ENCODE measurements at places on chromosomes 6 and 20.

GRCh38 chr6:124560873-124561567 lies 401.2 kb upstream of the RNF217 start:
- no peak for DNase-seq

DNA sequence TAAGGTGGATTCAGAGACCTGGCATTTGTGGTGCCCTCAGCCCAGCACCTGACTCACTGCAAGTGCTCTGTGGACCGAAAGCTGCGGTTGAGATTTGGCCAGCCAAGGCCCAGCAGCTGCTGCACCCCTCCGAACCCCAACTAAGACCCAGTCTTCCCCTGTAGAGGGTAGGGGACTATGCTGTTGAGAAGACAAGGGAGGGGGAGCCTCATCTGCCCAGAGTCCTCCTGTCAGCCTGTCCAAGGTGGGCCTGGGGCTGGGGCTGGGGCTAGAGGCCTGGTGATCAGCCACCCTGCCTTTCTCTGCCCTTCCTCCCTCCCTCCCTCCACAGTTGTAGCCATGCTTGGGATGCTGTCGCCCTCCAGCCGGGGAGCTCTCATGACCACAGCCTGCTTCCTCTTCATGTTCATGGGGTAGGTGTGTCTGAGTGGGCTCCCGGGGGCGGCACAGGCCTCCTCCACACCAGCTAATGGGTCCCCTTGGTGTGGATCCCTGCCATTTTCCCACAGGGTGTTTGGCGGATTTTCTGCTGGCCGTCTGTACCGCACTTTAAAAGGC lies 40.9 kb downstream of the TM9SF4 start:
- DNase-seq: no peak

DNA sequence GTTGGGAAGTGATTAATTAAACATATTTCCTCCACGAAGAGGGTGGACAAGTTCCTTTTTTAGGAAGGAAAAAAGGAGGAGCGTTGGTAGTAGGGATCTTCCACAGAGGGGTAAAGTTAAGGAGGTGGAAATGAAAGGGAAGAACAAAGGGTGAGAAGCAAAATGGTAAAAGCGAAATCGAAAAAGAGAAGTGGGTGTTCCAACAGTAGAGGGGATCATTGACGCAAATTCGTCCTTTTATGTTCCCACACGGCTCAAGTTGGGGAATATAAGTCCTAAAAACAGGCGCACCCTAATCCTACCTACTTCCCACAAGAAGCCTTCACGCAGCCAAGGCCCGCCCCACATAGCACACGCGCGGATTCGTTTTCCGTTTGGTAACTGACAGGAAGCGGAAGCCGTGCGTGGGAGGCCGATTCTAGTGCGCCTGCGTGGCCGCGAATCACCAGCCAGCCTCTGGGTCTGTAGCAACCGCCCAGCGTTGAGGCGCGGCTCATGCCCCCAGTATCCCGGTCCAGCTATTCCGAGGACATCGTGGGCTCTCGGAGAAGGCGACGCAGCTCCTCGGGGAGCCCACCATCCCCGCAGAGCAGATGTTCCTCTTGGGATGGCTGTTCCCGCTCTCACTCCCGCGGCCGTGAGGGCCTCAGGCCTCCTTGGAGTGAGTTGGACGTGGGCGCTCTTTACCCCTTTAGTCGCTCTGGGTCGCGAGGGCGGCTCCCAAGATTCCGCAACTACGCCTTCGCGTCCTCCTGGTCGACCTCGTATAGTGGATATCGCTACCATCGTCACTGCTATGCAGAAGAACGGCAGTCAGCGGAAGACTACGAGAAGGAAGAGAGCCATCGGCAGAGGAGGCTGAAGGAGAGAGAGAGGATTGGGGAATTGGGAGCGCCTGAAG lies at the start of gene NKAPL:
TSS of gene NKAPL (plus strand) at position 421 of the 901 bp plus-strand sequence. CDS start at position 496, 75 bp downstream.
- no peak for DNase-seq

GRCh38 chr6:89817481-89817880 lies 2.1 kb downstream of the MDN1 start:
- DNase-seq: no peak

GRCh38 chr6:444653-445275 lies 53.2 kb downstream of the IRF4 start:
- DNase-seq: no peak

DNA sequence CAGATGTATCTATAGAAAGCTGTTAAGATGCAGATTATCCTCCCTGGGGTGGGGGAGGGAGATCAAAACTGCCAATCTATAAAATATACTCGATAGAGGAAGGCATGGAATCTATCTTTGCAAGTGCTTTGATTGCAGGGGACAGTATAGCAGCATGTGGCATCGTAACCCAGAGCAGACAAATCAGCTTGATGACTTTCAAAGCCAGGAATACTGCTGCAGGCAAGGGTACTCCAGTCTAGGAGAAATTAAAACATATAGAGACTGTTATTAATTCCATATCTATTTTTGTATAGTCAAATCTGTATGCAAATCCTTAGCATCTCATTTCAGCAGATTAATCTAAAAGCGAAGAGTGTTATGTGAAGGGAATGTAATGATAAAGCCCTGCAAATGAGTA lies 159.4 kb downstream of the MMS22L start:
- DNase-seq: no peak

DNA sequence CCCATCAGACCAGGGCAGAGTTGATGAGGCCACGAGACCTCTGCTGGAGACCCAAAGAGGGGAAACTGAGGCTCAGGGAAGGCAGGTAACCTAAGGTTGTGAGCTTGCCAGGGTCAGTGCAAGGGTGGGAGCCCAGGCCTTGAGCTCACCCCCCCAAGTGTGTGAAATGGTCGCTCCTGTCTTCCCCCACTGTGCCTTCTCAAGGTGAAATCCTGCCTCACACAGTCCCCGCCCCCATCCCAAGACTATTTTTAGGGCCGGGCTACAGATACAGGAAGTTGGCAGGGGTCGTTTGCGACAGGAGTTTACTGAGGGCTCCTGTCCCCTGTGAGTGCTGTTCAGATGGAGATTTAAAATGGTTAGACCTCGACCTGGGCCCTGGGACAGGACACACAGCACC lies 18.7 kb upstream of the GATA5 start:
- no peak for DNase-seq

GRCh38 chr6:99614430-99615186 lies 8.0 kb downstream of the PRDM13 start:
- DNase-seq: no peak

GRCh38 chr6:16409531-16410441 lies 171.4 kb downstream of the GMPR start:
- DNase-seq: peak; percentile 28

DNA sequence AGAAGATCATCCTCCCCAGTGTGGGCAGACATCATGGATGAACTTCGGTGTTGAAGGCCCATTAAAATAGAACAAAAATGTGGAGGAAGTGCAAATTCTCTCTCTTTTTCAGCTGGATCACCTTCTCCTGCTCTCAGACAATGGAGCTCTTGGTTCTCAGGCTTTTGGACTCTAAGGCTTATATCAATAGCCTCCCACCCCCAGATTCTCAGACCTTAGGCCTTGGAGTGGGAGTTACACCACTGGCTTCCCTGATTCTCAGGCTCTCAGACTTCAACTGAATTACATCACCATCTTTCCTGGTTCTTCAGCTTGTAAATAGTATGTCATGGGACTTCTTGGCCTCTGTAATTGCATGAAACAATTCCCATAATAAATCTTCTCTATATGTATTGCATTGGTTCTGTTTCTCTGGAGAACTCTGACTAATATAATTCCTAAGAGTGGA lies 36.6 kb downstream of the NSFL1C start:
- DNase-seq: no peak

- no peak for DNase-seq
Observed at GRCh38 chr20:2871111-2871465, 2.2 kb upstream of the PTPRA start.

- DNase-seq: no peak
Observed at GRCh38 chr20:32767418-32768198, 5.4 kb downstream of the DNMT3B start.

GRCh38 chr6:169288591-169288990 lies 34.9 kb upstream of the THBS2 start:
- DNase-seq: no peak

- DNase-seq: no peak
Observed at GRCh38 chr6:163354761-163355425, 59.6 kb upstream of the QKI start.

DNA sequence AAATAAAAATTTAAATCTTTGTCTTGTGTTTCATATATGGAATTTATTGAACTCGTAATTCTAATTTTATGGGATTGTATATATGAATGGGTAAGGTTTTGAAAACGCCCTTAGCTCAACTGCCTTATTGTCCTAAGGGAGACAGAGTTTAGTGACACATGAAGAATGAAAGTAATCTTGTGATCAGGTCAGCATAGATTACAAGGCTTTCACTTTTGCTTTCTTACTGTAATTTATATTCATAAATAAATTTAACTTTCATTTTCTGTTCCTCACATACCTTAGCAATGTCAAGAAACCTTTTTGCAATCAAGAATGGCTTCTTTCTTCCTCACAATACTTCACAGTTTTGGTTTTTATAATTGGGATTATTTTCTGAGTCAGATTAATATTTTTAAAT lies 14.4 kb downstream of the KPNA5 start:
- DNase-seq: peak; percentile 43

GRCh38 chr6:105789935-105790334 lies 296.2 kb upstream of the PRDM1 start:
- no peak for DNase-seq

DNA sequence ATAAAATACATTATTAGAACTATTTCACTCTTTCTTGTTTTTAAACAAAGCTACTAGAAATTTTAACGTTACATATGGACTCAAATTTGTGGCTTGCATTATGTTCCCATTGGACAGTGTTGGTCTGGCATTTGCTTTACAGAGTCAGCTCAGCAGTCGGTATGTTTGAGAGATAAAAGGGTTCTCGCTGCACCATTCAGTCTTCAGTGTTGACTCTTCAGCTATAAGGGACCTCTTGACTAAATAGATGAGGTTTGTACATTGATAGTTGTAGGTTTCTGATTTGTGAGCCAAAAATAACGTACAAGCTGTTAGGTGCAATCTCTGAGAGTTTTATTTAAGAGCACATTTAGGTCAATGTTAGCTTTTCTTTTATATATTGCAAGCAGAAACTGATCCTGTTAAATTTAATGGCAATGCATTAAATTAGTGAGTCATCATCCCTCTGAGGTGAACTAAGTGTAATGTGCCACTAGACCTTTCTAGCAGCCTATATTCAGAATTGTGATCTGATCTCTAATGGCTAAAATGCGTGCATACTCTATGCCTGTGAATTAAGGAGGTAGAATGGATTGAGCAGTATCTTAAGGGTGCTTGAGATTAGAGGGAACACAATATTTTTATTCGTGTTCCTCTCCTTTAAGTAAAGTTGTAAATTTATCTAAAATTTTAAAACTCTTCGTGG lies 485.6 kb upstream of the SYNCRIP start:
- no peak for DNase-seq

DNA sequence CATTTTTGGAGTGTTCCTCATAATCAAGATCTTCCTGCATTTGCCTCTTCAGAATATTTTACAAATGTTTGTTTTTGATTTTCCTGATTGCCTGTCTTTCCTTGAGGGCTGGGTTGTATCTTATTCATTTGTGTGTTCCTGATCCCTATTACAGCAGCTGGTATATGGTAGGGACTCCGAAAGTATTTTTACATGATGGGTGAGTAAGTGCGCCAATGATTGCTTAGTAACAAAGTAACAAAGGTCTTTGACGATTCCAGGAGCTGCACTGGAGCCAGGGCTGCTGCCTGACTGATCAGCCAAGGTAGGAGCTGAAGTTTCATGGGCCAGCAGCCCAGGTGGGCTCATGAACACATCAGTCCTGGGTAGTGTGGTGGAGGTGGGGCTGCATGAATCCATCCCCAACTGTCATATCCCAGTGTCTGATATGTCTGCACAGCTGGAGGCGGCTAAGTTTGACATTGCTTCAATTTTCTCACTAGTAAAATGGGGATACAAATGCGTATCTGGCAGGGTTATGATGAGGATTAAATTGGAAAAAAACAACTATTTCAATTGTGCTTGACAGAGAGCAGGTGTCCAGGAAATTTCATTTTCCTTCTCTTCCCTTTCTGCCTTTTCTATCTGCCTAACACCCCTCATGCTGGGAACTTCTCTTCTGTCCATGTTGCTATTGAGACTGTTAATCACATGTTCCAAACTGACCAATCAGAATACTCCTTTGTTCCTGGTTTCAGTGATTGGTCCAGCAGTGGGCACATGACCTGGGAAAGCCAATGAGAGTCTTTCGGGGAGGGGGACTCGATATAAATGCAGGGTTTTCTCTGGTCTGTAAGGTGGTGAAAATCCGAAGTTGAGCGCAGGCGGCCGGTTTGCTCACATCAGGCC lies 90.7 kb downstream of the CDH26 start:
- no peak for DNase-seq

DNA sequence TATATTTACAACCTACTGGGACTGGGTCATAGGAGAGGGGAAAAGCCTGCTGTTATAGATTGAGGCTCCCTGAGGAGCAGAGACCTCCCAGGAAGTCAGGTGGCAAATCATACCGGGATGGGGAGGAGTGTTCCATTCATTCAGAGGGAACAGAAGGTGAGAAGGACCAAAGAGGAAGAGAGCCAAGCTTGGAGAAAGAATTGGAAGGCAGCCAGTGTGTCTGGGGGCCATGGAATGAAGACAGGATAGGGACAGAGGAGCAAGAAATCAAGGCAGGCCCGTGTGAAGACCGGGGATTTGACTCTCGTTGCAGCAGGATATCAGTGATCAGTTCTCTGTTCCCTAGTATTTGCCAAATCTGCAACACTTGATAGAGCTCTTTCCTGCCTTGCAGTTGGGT lies 5.7 kb upstream of the ZNF217 start:
- no peak for DNase-seq

DNA sequence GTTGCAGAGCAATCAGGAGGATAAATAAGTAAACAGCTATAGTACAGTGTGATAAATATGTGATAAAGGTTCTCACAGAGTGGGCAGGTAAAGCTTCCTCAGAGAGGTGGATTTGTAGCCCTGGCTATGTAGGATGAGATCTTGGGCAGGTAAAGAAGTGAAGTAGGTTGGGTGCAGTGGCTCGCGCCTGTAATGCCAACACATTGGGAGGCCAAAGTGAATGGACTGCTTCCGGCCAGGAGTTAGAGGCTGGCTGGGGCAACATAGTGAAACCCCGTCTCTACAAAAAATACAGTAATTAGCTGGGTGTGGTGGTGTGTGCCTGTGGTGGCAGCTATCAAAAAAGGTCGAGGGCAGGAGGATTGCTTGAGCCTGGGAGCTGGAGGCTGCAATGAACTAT lies 72.9 kb downstream of the ZFP64 start:
- DNase-seq: no peak

GRCh38 chr20:57877131-57877824 lies 167.5 kb upstream of the PMEPA1 start:
- DNase-seq: no peak

GRCh38 chr6:166341977-166342348 lies 382 bp downstream of the SFT2D1 start:
- no peak for DNase-seq
